Stimulated activated CD4-positive, alpha-beta T cell treated with anti-CD3 and anti-CD28 coated beads, Interleukin-1b, Interleukin-23, amount 100 ng/mL, for 48 hours (primary cell): ENCODE measurements at places on chromosomes 7 and 10.

DNA sequence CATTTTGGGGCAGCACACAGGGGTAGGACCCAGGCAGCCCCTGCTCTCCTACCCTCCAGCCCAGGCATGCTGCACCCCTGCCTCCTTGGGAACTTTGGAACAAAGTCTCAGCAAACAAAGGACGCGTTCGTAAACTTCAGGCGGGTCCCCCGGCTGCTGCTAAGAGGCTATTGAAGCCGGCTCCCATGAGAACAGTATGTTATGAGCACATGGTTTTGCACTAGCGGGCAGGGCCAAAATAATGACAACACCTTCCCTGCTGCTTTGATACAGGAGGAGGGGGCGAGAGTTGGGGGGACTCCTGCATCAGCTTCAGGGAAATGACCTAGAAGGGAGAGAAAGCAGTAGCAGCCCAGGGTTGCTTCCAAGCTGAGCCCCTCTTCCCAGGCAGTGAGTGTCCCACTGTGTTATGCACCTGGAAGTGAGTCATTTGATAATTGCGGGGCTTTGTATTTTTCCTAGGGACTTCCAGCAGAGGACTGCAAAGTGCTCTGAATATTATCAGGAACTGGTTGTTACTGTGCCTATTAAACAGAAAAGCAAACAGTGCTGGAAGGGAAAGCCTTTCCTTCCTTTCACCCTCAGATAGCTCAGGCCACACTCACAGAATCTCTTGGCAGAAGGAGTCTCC is 6.9 kb downstream of the ITPRIP start:
- DNase-seq: no peak

GRCh38 chr10:36675458-36675880 is 449.9 kb upstream of the ANKRD30A start:
- no peak for DNase-seq

DNA sequence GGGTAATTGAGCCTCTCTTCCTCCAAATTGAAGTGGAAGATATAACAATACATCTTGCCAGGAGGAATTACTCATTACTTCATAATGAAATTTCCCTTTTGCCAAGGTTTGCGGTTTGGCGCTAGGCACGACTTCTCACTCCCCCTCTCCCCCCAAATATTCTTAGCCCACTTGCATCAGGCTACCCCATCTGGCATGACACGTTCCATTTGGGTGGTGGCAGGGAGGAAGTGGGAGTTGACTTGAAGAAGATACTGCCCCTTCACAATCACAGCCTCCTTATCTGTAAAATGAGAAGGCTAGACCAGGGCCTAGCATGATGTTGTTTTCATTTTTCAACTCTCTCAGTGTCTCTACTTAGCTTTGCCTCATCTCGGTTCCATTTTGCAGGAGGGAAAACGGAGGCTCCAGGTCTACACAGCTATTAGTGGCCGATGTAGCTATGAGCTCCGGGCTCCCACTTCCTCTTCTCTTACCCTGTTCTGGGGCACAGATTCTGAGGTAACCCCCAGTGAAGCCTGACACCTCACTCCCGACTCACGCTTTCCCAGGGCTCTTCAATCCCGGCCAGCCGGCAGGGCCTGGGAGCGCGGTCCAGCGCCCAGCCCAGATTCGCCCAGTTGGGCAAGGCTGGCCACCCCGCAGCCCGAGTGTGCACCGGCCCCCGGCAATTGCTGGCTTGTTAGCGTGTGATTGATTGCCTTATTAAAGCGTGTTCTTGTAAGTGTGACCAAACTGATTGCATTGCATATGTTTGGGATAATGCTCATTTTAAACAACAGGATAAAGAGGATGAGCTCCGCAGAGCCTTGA is 6.5 kb downstream of the EVX1 start:
- no peak for DNase-seq

DNA sequence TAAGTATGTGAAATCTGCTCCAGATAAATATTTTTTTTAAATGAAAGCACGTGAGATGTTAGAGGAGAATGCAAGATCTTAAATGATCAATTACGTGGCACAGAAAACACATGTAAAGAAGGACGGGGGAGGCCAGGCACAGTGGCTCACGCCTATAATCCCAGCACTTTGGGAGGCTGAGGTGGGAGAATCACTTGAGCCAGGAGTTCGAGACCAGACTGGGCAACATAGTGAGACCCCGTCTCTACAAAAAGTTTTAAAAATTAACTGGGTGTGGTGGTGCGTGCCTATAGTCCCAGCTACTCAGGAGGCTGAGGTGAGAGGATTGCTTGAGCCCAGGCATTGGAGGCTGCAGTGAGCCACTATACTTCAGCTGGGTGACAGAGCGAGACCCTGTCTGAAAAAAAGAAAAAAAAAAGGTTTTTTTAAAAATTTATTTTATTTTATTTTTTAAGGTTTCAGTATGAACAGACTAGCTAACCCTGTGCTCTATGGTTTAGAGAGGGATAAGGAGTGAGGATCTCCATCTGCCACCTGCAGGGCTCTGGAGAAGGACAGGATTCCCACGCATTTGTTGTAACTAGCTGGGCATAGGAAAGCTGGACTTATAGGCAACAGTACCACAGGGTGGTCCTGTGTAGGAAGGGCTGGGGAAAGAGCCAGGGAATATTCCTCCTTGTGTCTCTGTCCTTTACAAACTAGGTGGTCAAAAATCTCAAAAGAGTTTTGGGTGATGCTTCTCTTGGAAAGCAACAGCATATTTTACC is 113.2 kb downstream of the SPAG6 start:
- no peak for DNase-seq

GRCh38 chr7:96527133-96527827 is 182.4 kb downstream of the SEM1 start:
- DNase-seq: no peak

- no peak for DNase-seq
These were observed 5.3 kb downstream of the ZNF273 start for GRCh38 chr7:64908358-64908757.

DNA sequence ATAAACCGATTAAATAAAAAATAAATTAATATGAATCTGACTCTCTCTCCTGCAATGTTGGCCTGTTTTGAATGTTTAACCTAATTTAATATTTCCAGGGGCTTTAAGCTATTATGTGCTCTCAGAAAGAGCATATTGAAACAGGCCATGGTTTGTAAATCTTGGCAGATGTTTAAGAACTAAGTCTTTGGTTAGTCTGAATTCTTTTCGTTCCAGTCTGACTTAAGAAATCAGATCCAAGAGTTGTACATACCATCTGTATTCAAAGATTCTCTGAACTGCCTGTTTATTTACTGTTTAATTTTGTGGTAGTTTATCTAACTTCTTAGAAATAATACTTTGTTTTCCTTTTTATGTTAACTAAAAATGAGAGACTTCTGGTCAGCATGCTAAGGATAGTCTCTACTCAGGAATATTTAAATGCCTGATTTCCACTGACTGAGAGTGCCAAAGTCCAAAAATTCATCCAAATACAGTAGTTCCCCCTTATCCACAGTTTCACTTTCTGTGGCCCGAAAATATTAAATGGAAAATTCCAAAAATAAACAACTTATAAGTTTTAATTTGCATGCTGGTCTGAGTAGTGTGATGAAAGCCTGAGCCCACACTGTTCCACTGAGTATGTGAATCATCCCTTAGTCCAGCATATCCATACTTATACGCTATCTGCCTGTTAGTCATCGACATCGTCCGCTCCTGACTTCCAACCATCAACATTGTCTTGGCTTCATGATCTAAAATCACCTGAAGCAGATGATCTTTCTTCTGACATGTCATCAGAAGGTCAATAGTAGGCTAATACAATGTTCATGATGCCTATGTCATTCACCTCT is 238.1 kb upstream of the CSTF2T start:
- no peak for DNase-seq

- no peak for DNase-seq
These were observed 51.4 kb downstream of the BTAF1 start for GRCh38 chr10:91974960-91975359.

DNA sequence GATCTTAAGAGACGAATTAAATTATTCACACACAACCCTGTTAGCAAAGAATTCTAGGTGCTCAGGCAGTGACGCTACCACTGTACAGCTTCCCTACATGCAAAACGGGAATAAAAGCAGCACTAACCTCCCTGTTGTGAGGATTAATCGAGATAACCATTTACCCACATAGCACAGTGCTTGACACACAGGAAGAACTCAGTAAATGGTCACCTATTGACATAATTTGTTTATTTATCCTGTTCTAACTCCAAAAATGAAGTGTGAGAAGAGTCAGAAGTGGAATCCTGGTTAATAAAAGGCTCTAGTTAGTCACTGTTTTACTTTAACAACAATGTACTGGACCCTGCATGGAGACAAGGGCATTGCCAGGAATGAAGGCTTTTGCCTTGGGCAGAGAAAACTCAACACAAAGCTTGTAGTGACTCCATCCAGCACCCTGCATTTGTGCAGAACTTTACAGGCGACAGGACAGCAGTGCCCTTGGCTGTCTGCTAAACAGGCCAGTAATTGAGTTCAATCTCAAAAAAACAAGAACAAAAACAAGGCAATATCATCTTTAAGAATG is 103.8 kb downstream of the SORBS1 start:
- DNase-seq: no peak

DNA sequence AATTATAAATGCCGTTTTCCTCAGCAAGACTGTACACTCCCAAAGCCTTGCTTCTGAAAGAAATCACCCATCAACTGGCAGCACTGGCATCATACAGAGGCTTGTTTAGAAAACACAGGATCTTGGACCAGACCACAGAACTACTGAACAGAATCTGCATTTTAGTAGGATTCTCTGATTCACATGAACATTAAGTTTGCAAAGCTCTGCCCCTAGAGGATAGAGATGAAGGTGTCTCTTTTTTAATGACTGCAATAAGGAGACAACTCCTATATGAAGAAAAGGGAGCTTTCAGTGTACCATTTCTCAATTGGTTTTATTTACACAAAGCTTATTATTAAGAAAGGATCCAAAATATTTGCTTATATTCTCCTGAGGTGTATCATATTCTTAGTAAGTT is 172.7 kb downstream of the AGMO start:
- no peak for DNase-seq

GRCh38 chr10:133257489-133258065 is 19.1 kb downstream of the ADAM8 start:
- no peak for DNase-seq

DNA sequence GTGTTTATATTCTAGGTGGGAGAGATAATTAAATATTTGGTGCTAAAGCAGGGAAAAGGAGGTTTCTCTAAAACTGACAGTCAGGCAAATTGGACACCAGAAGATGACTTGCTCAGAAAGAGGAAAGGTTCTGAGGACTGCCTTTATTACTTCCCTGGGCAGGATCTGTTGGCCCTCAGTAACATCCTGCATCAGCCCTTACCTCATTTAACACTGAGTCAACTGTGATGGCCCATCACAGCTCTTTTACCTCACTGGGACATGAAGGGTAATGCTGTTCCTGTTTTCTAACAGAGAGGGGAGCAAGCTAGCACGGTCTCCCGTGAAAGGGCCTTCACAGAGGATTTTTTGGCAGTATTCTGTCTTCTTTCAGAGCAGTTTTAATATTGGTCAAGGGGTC is 12.0 kb downstream of the PPP1R17 start:
- no peak for DNase-seq

DNA sequence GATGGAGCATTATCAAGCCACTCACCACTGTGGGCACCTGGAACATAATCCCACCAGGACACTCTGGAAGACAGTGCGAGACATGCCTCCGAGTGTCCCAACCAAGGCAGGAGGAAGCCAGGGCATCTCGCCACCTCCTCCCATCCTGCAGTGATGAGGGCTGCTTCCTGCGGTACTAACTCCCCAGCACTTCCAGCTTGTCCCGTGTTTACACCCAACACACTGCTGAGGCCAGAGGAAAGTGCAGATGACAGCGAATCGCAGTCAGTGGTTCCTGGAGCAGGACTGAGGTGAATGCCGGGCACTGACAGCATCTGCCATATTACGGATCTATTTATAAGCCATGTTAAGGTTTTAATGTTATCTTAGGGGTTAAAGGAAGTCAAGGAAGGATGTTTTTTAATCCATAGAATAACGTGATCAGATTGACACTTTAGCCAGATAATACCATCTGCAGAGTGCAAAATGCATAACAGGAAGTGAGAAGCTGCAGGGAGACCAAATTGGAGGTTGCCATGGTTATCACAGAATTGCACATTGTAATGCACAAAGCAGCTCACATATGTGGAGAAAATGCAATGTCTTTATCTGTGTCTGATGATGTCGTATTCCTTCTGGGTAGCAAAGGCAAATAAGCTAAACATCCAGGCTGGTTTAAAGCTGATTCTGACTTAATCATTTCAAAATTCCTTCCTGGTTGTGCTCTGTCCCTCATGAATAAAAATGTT is 314.1 kb upstream of the C7orf33 start:
- DNase-seq: no peak

- DNase-seq: no peak
These were observed 103.2 kb downstream of the DYNC1I1 start for GRCh38 chr7:95875519-95875918.

DNA sequence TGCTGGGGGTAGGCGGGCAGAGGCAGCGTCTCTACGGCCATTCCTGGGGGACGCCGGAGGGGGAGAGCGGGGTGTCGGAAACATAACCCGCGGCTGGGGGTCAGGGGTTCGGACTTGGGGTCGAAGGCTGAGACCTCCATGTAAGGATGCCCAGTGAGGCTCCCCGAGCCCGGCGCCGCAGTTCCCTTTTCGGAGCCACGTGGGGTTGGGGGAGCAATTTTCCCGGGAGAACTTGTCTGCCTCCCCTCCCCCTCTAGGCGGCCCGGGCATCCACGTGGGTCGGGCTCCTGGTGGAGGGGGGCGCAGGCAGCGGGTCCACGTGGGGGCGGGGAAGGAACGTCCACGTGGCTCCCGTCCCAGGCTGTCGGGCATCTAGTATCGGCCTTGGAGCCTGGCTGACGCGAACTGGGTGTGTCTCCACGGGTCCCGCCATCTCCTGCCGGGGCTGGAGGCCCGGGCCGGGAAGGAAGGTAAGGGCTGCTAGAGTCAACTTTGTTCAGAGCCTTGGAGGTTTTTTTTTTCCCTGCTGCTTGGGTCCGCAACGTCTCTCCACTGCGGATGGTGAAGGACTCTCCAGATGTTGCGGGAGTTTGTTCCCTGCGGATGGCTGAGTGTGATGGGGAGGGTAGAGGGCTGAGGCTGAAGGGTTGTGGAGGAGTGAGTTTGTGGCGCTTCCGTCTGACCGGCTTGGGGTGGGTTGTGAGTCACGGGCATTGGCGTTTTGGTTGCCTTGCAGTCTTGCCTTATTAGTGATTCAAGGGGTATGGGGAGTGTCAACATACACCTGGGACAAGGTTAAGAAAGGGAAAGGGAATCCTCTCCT is 744 bp downstream of the PPRC1 start:
- DNase-seq: peak; percentile 73

- peak; percentile 30 for DNase-seq
These were observed 110.5 kb downstream of the JCAD start for GRCh38 chr10:29948881-29949355.

GRCh38 chr7:120724955-120725354 is 133.0 kb downstream of the TSPAN12 start:
- DNase-seq: no peak

DNA sequence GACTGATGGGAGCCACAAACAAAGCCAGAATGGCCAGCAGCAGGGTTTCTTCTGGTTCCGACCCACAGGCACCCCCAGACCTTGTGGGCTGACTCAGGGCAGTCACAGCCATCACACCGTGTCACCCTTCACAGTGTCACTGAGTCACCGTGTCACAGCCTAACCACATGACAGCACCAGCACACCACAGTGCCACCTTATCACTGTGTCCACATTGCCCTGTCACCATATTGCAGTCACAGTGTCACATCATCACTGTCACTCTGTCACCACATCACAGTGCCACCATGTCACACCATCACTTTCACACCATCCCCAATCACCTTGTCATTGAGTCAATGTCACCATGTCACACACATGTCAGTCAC is 77.0 kb downstream of the OAT start:
- DNase-seq: peak; percentile 78
